ENCODE measurements at places on chromosomes 2 and 18.

- DNase-seq = no peak
Measured at GRCh38 chr2:145927131-145927950, 1407.4 kb upstream of the ZEB2 start.

- DNase-seq = no peak
Measured at GRCh38 chr2:39033980-39034379, 86.9 kb downstream of the SOS1 start.

- DNase-seq = no peak
Measured at GRCh38 chr2:62296034-62296831, 100.3 kb downstream of the B3GNT2 start.

- DNase-seq = no peak
Measured at GRCh38 chr2:194253528-194254259, 1403.3 kb upstream of the SLC39A10 start.

- no peak for DNase-seq
Measured at GRCh38 chr2:238816291-238816690, 31.6 kb upstream of the TWIST2 start.

DNA sequence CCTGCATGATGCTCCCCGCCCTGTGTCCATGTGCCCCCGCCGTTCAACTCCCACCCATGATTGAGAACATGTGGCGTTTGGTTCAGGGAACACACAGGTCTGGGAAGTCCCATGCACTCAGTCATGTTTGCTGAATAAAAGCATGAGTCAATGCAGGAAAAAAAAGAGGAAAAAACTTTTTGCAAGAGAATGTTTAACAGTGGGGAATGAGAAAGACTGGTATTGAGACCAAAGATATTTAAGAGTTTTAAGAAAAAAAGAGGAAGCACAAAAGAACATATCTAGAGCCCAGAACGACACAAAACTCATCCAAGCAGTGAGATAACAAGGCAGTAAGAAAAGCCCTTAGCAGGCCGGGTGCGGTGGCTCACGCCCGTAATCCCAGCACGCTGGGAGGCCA lies 279.2 kb upstream of the THSD7B start:
- DNase-seq = no peak

- no peak for DNase-seq
Measured at GRCh38 chr2:30421026-30421603, 25.9 kb upstream of the LCLAT1 start.

- DNase-seq = no peak
Measured at GRCh38 chr2:9113916-9114315, 92.7 kb upstream of the ASAP2 start.

DNA sequence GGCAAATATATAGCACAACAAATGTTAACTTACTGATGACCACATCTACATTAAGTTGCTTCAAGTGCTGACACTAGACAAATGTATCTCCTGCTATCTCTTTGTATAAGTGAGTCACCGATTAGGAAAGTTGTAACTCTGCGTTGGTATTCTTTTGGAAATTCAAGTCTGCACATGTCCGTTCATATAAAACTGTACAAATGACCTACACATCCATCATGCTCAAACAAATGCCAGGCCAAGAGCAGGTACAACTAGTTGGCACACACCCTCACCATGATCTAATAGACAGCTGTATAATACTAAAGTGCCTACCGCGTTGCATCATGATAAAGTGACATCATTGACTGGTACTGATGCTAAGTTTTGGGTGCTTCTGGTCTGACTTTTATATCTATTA lies 141.1 kb downstream of the RBMS1 start:
- no peak for DNase-seq

DNA sequence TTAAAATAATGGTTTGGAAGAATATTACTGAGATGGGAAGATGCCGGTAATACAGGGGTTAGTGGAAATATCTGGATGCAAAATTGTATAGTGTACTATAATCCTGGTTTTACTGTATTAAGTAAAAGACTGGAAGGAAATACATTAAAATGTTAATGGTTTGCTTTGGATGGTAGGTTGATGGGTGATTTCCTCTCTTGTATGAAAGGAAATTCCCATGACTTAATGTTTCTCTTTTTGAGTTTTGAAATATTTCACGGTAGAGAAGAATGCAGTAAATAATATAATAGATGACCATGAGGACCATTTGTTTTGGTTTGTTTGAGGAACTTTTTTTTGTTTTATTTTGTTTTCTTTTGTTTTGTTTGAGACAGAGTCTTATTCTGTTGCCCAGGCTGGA lies 8.2 kb downstream of the SPTBN1 start:
- no peak for DNase-seq

GRCh38 chr2:54516842-54517241 lies 60.7 kb downstream of the SPTBN1 start:
- DNase-seq = no peak

DNA sequence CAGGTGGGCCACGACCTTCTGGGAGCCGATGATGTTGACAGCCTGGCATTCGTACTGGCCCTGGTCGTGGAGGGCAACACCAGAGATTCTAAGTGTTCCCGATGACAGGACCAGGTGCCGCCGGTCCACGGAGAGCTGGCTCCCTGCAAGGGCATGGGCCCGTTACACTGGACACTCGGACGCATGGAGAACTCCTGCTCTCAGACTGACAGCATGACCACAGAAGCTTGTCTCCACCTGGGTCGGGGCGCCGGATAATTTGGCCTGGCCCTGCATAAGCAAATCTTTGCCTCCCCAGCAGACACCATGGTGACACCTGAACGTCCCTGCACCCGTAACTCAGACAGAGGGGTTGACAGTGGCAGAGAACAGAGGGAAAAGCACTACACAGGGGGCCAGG lies 80.7 kb downstream of the PXDN start:
- DNase-seq = peak; percentile 17

DNA sequence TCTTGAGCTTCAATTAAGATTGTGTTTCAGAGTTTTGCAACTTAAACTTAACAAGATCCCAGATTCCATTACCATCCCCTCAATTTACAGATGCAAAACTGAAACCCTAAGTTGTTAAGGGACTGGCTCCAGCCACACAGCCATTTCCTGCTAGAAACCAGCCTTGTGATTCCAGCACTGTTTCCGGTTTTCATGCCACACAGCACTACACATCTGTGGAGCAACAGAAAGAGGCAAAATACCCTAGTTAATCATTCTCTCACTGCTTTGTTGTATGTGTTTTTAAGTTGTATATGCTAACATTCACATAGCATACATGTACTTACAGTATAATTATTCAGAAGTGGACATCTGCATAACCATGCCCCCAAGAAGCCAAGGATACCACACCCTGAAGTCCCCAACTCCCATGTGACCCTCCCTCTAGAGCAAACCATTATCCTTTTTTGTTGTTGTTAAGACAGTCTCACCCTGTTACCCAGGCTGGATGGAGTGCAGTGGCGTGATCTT lies 87.4 kb downstream of the MYO5B start:
- DNase-seq = no peak

DNA sequence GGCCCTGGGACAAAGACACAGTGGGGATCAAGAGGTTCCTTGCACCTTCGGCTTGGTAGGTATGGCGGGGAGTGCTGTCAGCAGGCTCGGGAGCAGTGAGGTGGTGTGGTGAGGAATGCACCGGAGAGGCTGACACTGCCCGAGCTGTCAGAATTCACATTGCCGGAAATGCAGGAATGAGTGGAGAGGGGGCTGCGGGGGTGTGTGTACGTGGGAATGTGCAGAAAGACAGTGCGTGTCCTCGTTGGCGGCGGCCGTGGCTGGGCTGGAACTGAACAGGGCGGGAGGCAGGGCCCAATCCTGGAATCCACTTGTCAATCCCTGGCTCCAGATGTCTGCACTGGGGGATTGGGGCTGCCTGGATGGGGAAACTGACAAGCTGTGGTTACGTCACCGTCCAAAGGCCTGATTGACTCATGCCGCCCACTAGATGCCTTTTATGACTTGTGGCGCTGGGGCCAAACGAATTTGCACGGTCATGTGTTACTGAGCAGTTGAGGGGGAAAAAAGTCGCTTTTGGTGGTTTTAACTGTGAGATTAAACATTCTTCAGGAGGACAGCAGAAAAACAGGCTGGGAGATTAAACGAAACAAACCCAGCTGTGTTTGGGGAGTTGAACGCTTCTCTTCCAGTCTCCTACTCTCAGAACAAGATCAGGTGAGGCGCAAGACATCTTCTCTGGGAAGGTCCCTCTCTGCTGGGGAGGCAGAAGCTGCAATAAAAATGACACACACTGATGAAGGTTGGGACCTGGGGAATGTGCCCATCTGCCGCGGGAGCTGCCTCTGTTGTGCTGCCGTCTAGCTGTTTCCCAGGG lies 189.4 kb upstream of the GLI2 start:
- peak; percentile 94 for DNase-seq

DNA sequence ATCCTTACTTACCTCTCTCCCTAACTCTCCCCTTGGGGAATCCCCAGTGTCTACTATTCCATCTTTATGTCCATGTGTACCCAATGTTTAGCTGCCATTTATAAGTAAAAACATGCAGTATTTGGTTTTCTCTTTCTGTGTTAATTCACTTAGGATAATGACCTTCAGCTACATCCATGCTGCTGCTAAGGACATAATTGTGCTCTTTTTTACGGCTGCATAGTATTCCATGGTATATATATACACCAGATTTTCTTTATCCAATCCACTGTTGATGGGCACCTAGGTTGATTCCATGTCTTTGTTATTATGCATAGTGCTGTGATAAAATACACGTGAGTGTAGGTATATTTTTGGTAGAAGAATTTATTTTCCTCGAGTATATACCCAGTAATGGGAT lies 24.3 kb upstream of the RIOK3 start:
- no peak for DNase-seq

DNA sequence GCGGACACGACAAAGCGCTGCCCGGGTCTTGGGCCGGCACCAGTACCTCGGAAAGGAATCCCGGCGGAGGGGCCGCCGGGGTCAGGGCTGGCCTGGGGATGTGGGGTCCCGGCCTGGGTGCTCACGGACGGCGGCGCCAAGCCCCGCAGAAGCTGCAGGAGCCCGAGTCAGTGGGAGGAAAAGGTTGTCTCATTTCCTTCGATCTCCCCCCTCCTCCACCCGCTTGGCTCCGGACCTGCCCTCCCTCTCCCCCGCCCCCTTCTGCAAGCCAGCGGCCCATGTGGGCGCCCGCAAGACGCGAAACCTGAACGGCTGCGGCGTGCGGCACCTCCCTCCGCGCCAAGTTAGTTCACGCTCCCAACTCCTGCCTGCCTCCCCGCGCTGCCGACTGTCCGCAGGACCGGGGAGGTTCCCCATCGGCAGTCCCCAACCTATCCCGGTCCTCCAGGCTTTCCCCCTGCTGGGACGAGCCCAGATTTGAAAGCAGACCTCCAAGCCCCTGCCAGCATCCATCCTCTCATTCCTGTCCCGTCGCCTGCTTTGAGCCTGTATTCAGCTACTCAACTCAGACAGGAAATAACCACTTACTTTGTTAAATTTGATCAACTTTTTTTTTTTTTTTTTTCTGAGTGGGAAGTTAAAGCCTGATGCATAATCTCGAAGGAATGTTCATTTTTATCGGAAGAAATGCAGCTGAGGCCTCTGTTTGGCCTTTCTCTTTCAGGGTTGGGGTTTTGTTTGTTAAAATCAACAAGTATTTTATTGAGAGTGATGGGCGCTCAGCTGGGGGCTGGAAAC lies at the start of gene EVA1A:
EVA1A (minus strand) TSS at position 172 of the 798 bp plus-strand sequence. CDS start 42,799 bp downstream, outside the sequence.
- DNase-seq = peak; percentile 86

GRCh38 chr18:36446059-36446458 lies 148.5 kb downstream of the FHOD3 start:
- DNase-seq = no peak

- no peak for DNase-seq
Measured at GRCh38 chr2:24652265-24653182, 140.7 kb downstream of the PTRHD1 start.

DNA sequence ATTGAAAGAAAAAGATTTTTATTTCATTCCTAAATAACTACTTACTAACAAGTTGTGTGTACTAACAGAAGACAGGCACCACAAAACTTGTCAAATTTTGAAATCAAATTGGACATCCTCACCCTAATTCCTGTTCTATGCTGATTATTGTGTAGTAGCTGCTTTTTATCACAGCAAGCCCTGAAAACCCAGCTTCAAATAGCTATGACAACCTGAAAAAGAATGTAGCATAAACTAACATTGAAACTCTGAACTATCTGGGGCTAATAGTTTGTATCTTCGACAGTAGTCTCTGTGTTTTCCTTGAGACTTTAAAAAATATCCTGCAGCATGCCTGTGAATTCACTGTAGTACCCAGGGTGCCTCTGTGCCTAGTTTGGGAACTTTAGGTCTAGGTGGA lies 122.6 kb downstream of the WDPCP start:
- DNase-seq = peak; percentile 37

DNA sequence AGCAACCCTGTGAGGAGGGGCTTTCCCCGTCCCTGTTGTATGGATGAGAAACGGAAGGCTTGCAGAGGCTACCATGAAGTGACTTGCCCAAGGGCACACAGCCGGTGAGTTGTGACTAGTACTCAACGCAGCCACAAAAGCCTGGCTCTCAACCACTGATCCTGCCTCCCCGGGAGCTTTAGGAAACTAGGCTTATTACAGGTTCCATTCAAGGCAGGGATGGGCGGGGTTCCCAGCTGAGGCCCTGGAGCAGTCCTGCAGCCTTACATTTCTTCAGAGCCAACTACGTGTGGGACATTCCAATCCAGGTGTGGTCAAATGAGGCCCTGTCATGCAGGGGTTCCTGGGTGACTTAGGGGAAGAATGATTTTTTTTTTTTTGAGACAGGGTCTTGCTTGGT lies 59.6 kb downstream of the MEX3C start:
- DNase-seq = no peak

GRCh38 chr2:86793752-86794151 lies 3.0 kb upstream of the CD8A start:
- peak; percentile 4 for DNase-seq

DNA sequence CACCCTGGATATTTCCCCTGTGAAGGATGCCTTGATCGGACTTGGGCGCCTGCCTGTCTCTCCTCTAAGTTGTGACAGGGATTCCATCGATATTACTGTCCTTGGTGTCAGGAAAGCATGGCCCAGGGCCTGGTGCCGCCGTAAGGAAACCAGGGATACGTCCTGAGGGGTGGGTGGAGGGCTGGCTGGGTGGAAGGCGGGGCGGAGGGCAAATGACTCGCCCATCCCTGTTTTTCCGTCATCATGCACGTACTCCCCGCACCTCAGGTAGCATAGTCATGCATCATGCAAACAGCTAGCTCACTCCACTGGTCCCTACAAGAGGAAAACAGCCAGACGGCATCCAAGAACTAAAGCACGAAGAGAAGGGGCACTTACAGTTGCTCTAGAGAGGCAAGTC lies 57.1 kb downstream of the PXDN start:
- DNase-seq = no peak

GRCh38 chr2:159620796-159621195 lies 4.4 kb upstream of the BAZ2B start:
- DNase-seq = no peak
